Stimulated activated naive B cell treated with anti-CD40 and anti-IgM and Interleukin-4, amounts not matched to agents 10 μg/mL and 1 μg/mL and 100 μg/mL, for 72 hours (primary cell): ENCODE measurements at places on chromosomes 3 and 15.

GRCh38 chr15:56320316-56320715 is 44.9 kb upstream of the TEX9 start:
- DNase-seq: no peak

DNA sequence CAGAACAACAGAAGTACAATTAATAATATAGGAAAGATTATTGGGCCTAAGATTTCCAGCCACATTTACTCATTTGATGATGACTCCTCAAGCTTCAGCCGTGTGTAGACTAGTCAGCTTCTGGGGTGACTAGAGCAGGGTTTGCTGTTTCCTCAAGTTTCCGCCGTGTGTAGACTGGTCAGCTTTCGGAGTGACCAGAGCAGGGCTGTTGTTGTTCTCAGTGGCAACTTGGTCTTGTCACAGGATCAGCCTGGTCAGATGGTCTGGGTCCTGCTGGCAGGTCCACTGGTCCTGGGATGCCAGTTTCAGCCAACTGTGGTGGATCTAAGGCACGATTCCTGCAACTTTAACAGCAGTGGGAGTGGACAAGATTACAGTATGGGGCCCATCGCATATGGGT is 21.8 kb upstream of the NOX5 start:
- no peak for DNase-seq

DNA sequence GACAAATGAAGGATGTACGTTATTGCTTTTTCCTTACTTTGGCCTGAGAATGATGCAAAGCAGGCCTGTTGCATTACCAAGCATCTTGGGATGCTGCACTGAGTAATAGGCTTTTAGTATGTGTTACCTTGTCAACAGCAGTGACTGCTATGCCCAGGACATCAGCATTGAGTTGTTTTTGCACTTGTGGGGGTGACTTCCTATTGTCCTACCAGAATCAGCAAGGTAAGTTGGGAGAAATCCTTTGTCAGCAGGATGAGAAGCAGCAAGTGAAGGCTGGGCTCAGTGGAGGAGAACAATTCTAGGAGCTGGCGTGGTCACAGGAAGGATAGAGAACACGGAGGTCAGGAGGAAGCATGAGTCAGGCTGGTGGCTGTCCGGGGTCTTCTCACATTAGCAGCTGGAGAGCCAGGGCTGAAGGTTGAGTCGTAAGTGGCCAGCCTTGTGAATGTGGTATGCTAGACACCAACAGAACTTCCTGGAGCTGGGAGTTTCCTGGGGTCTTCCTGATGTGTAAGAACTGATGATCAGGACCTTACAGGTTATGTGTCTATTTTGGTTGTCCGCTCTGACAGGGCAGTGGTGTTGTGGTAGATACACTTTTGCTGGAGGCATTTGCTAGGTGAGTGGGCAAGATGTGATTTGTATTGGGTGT is 142.7 kb downstream of the FNDC3B start:
- no peak for DNase-seq

- DNase-seq: no peak
Observed at GRCh38 chr3:52930748-52931147, 33.4 kb upstream of the STIMATE start.

DNA sequence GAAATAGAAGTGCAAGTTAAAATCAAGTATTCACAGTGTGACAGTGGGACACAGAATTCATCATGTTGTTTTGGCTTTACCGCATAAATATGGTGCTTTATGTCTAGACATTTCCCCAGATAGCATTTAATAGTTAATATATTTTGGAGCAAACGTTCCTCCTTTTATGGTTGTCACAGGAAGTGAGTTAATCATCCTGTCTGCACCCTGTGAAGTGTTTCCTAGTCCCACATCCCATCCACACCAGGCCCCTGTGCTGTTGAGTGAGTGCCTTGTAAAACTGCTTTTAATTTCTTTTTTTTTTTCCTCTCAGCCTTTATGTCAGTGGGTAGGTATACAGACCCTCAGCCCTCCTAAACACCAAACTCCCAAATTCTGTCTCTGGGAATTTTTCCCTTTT is 393.7 kb downstream of the FEZF2 start:
- DNase-seq: no peak

DNA sequence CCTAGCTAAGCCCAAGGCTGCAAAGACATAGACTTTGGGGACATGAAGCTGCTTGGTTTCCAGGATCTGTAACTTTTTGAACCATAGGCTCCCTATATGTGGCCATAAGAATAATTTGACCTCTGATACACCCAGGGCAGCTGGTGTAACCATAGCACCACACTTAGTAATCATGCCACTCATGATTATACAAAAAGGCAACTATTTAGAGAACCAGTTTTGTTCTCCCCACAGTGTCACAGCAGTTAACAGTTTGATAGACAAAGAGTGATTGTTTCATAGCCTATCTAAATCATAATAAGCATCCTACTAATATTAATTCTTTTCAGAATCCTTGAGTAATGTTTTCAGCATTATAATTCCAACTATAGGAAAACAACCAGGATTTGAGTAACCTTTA is 334.9 kb downstream of the NEK10 start:
- no peak for DNase-seq

- no peak for DNase-seq
Observed at GRCh38 chr15:94052711-94053110, 178.7 kb upstream of the MCTP2 start.

- DNase-seq: no peak
Observed at GRCh38 chr15:56242576-56243162, 1.0 kb downstream of the RFX7 start.

DNA sequence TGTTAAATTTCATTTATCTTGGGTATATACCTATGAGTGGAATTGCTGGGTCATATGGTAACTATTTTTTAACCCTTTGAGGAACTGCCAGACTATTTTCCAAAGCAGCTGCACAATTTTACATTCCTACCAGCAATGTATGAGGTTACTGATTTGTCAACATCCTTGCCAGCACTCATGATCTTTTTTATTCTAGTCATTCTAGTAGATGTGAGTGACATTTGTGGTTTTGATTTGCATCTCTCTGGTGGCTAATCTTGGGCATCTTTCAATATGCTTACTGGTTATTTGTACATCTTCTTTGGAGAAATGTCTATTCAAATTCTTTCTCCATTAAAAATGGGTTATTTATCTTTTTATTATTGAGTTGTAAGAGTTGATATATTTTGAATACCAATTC is 21.3 kb upstream of the LRRC58 start:
- DNase-seq: no peak

DNA sequence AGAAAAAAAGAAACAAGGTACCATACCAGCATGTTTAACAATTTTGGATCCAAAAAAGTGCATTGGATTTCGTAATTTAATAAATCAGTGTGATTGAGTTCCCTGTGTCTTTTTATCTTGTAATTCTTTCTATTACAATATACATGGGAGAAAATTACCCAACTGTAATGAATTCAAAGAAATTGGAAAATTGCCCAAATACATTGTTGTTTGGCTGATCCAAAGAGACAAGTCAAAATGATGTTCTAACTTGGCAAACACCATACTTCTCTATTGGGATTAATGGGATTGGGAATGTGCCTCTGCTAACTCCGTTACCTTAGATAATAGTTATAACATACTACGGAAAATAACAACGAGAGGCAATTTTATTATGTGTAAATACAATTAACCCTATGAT is 1097.1 kb downstream of the ROBO1 start:
- DNase-seq: no peak

- DNase-seq: no peak
Observed at GRCh38 chr3:191873736-191874135, 412.8 kb downstream of the PYDC2 start.

DNA sequence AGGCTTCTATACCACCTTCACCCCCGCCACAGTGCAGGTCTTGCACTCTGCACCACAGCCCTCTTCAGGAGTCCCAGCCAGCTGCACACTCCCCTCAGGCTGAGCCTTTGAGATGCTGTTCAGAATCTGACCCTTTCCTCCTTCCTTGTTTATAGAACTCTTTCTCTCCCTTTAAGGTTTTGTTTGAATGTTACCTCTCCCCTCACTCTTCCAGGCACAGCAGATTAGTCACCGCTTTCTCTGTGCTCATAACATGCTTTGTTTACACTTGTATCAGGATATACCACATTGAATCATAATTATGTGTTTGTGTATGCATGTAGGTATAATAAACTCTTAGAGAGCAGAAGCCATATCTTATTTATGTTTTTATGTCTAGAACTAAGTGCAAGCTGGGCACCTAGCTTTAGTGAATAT is 168.4 kb upstream of the BCL6 start:
- no peak for DNase-seq

- DNase-seq: no peak
Observed at GRCh38 chr3:176927280-176927679, 270.0 kb downstream of the TBL1XR1 start.

- no peak for DNase-seq
Observed at GRCh38 chr15:92095693-92096092, 242.2 kb downstream of the SLCO3A1 start.

- DNase-seq: no peak
Observed at GRCh38 chr3:37531066-37531720, 330.5 kb upstream of the CTDSPL start.

- no peak for DNase-seq
Observed at GRCh38 chr3:193548406-193548805, 6.3 kb downstream of the ATP13A4 start.

GRCh38 chr15:74540161-74540760 is 759 bp upstream of the ARID3B start:
- DNase-seq: peak; percentile 4
